ENCODE measurements at places on chromosomes 4 and X. TPM values are rescaled to one million over a fixed set of nuclear protein-coding genes. Genes with fewer than 3 reads are reported as not detected.

VEGFD gene
- total RNA-seq = not detected

SH3RF1 gene
- 0.17 TPM for total RNA-seq

DMRTC1B gene
- 0.12 TPM for total RNA-seq

SPATA4 gene
- not detected for total RNA-seq

EBP gene
- total RNA-seq = 246 TPM

DNA sequence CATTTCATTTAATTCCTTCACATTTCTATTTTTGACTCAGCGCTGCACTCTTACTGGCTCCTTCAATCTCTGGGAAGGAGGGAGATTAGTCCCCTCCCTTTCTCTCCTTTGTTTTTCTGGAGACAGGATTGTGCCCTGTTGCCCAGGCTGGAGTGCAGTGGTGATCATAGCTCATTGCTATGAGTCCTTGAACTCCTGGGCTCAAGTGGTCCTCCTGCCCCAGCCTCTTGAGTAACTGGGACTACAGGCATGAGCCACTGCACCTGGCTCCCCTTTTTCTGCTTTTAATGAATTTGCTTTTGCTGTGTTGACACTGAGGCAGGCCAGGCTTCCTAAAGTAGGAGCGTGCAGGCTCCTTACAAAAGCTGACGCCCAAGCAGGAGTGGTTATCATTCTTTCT, 10.5 kb downstream of the TBC1D14 start:
- DNase-seq = no peak

DNA sequence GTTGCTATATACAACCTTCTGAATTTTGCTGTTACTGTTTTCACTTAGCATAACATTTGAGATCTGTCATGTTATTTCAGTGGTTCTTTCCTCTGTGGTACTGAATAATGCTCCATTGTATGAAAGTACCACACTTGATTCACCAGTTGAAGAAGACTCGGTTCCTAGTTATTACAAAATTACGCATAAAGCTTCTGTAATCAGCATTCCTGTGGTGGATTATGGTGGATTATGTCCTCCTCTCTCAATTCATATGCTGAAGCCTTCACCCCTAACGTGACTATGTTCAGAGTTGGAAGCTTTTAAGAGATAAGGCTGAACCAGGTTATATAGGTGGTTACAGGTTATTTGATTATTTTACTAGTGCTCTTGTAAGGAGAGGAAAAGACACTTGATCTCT, 2143.5 kb upstream of the AGA start:
- no peak for DNase-seq

DNA sequence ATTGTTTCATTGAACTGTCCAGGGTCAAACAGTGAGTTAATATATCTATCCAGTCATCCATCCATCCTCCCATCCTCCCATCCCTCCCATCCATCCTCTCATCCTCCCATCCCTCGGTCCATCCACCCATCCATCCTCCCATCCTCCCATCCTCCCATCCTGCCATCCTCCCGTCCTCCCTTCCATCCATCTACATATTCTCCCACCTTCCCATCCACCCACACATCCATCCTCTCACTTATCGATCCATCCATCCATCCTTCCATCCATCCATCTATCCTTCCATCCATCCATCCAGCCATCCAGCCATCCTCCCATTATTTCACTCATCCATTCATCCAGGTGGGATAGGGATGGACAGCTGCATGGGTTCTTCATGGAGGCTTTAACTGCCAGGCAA, 35.4 kb upstream of the PSAPL1 start:
- no peak for DNase-seq

DNA sequence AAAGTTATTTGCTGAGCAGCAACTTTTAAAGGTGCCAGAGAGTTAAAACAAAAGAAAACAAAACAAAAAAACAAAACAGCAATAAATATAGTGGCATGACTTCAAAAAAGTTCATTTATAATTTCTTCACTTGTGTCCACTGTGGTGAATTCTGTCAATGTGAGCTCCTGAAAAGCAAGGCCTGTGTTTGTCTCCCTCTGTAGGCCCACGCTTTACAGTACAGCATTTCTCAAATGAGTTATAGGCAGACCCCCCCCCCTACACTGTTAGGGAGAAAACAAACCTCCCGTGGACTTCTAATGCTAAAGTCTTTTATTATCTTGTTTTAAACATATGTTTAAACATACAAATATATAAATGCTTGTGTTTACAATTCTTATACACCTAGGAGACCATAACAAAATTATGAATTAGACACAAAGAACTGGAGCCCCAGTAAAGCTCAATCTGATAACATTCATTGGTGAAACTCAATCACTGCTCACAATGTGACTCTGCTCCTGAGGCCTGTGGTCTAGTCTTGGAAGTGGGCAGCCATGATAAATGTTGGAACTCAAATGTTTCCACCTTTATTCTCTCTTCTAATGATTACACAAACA, 47.0 kb upstream of the SCOC start:
- DNase-seq = no peak

DNA sequence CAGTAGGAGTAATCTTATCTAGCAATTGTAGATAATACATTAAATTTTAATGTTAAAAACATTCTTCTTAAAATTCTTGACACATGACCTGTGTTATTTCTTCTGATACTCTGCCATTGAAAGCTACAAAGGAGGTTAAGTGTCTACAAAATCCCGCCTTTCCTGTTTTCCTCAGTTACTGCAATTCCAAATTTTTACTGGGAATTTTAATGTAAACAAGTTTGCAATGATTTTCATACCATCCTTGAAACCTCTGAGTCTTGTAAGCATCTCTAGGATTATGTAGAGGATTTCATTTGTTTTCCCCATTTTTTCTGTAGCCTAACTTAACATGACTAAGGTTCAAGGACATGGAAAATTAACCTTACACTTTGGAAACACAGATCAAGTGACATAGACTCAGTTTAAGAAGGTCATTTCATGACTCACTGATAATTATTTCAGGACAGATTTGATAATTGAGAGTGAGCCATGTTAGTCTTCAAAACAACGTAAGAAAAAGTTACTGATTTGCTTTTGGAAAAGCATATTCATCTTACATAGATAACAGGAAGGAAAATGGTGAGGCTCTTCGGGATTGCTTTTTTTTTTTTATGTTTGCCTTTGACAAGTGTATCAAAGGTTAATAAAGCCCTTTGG, 39.6 kb upstream of the PDLIM5 start:
- no peak for DNase-seq

- no peak for DNase-seq
Observed at GRCh38 chr4:55458164-55458563, 62.4 kb downstream of the TMEM165 start.

DNA sequence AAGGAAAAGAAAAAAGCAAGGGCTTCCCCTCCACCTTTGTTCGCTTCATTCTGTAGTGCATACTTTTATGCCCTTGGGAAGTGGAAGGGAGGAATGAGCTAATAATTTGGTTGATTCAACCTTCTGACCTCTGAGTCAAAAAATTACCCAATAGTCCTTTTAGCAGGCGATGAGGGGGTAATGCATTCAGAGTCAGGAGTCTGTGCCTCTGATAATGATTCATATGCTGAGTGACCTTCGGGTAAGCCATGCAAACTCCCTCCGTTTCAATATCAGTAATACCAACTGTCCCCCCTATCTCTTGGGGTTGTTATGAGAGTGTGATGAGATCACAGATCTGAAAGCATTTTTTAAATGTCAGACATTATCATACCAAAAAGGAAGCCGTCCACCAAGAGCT, 41.6 kb upstream of the ACSL4 start:
- no peak for DNase-seq

DNA sequence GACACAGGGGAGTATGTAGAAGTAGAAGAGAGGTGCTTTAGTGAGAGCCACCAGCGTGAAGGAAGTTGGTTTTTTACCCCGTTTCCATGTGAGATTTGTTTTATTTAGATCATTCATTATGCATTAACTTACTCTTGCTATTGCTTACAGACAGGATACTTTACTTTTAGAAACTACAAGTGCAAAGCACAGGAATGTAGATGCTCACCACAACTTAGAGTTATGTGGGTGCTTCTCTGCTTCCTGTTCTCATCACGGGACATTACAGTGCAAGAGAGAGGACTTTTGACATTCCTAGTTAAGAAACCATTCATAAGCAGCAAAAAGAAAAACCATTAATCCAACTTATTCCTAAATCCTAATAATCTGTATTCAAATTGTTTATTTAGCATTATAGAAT, 25.6 kb upstream of the SPANXD start:
- DNase-seq = no peak

DNA sequence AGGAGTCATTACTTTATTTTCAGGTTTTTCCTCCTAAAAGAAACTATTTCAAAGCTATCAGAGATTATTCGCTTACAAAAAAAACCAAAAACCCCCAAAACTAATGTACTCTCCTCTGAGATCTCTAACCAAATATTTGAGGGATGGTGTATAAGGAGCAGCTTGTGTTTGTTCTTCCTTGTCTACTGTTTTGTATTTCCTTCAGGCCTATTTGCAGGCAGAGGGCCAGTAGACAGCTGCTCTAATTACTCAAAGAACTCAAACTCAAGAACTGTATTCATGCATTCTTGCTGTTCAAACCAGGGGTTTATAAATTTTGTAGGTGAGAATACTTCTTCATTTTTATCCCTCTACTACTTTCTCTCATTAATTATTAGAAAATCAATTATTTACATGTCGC, 51.3 kb downstream of the SH3RF1 start:
- DNase-seq = no peak

DNA sequence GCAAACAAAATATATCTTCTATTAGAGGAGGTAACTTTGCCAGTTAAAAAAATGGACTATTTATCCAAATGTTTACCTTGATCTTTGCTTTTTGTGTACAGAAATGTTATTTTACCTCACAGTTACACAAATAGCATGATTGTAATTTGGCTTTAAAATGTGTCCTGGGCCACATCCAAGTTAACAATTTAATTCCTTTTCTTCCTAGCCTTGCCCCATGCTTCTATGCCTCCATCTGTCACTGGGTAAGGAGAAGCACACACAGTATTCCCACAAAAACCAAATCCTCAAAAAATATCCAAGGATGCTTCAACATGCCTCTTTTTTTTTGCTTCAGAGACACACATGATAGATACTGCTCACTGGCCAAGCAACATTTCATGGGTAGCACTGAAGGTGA, 30.9 kb downstream of the GRXCR1 start:
- no peak for DNase-seq

DNA sequence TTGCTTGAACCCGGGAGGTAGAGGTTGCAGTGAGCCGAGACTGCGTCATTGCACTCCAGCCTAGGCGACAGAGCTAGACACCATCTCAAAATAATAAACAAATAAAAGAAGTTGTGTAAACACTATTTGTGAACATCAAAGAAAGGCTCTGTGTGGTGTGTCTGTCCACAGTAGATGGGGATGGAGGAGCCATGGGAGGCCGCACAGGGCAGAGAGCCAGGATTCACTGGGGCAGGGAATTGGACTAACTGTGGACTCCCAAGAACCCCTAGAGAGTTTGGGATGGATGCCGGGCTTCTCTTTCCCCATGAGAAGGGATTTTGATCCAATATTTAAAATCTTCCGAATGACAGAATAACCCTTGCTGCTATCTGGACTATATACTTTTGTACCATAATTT, 26.5 kb downstream of the TBC1D1 start:
- no peak for DNase-seq

DNA sequence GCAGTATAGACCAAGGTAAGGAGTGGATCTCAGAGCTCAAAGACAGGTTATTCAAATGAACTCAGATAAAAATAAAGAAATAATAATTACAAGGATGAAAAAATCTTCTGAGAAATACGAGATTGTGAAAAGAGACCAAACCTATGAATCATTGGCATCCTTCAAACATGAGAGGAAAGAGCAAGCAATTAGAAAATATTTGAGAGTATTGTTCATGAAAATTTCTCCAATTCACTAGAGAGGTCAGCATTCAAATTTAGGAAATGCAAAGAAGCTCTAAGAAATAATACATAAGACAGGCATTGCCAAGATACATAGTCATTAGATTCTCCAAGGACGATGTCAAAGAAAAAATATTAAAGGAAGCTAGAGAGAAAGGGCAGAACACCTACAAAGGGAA, 93.5 kb upstream of the GALNTL6 start:
- DNase-seq = no peak

DNA sequence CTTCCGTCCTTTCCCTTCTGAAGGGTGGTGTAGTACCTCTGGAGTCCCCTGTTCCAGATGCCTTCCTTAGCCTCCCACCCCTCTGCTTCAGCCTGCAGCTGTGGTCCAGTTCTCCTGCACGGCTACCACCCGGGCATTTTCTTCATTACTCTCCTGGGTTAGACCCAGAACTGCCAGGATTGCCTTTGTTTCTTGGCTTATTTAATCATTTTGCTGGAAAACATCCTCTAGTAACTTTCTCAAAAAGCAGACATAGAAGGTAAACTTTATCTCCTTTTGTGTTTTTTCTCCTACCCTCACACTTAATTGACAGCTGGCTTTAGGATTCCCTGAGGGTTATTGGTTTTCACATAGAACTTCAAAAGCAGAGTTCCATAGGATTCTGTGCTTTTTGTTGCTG, 20.2 kb downstream of the ANAPC4 start:
- DNase-seq = no peak

GRCh38 chrX:112851806-112852205, 11.2 kb upstream of the AMOT start:
- no peak for DNase-seq

GRCh38 chr4:52991472-52991871, 129.4 kb downstream of the RASL11B start:
- no peak for DNase-seq

DNA sequence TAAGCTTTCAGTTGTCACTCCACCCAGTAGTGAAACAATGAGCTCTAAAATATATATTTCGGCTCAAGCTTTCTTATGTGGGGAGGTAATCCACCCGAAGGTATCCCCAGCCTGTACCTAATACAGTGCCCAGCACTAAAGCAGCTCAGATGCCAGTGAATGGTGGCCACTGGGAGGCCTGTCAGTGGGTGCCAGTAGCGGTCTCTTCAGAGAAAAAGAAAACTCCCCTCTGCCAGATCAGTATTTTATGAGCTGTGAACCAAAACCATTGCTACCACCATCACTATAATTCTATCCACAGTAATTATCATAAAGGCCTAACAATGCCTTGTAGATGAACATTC, 835 bp upstream of the NFKB1 start:
- DNase-seq = no peak

GRCh38 chr4:19301527-19301926, 950.2 kb upstream of the SLIT2 start:
- no peak for DNase-seq

DNA sequence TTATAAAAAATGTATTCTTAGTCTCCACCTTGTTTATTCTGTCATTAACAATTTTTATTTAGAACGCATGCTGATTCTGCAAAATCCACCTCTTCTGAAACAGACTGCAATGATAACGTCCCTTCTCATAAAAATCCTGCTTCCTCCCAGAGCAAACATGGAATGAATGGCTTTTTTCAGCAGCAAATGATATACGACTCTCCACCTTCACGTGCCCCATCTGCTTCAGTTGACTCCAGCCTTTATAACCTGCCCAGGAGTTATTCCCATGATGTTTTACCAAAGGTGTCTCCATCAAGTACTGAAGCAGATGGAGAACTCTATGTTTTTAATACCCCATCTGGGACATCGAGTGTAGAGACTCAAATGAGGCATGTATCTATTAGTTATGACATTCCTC, 75.6 kb upstream of the SMARCA5 start:
- DNase-seq = no peak

Measured in activated CD4-positive, alpha-beta T cell treated with anti-CD3 and anti-CD28 coated beads, Interleukin-2, amount 10 ng/mL, durations not matched to agents 7 days and 5 days (primary cell).